COLO829 (cell line): ENCODE measurements at places on chromosomes 1 and 21.
A peak's percentile ranks its signal among the peaks of the same experiment; 100 is the strongest.

DNA sequence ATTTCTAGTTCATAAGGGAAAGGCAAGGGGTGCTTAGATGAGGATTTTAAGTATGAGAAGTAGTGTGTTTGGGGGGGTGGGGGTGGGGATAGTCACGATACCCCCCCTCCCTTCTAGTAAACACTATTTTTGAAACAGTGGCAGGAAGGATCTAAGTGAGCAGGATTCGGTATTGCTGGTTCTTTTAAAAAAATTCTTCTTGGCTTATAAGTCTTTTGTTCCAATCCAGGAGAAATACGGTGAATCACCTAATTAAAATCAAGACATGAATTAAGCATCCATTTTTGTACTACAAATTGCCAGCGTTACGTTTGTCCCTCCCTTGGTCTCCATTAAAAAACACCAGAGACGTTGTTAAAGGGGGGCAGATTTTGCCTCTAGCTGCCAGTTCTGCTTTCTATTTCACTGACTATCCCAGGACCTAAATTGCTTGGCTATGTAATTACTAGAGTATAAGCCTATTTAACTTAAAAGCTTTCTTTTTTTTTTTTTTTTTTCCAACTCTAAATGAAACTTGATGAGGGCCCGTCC lies 911 bp downstream of the LMO4 start:
- DNase-seq: no peak

DNA sequence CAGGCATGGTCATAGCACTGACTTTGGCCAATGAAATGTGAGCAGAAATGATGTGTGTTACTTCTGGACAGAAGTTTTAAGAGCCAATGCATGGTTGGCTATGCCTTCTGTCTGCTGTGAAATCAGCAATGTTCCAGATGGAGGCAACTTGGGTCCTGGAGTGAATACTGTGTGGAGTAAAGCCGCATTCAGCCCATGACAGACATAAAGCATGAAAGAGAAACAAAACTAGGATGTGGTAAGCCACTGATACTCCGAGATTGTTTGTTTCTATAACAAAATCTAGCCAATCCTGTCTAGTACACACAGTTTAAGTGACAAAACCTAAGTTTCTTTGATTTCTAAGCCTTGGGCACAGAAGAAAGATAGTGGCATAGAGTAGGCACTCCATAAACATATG lies 47.1 kb upstream of the ARHGAP29 start:
- no peak for DNase-seq

DNA sequence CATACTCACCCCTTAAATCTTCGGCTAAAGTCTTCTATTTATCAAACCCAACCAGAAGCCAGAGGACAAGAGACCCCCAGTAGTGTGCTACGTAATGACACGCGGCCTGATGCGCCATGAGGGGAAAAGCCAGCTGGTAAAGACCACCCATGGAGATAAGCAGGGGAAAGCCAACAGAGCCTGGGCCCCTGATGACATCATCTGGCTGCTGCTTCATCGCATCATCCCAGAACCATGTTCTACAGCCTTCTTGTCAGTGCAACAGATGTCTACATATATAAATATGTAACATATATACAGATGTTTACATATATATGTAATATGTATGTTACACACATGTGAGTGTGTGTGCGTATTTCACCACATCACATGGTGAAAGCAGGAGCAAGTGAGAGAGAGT lies 81.7 kb upstream of the VANGL1 start:
- no peak for DNase-seq

- no peak for DNase-seq
These were observed 76.5 kb downstream of the CD58 start for GRCh38 chr1:116494353-116494692.

DNA sequence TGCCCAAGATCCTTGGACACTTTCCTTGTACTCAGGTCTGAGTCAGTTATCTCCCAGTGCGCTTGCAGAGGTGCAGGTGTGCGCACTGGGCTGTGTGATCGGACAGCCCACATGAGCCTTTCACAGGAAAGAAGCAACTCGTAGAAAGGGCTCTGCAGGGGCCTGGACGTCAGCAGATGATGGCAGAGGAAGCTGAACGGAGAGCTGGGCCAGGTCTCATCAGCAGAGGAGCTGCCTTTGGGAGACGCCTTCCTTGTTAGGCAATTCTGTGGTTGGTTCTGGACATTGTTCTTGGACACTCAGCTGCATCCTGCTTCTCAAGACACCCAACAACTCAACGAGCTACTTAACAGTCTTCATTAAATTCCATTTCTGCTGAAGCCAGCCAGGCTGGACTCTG lies 7.5 kb upstream of the PROK1 start:
- no peak for DNase-seq

DNA sequence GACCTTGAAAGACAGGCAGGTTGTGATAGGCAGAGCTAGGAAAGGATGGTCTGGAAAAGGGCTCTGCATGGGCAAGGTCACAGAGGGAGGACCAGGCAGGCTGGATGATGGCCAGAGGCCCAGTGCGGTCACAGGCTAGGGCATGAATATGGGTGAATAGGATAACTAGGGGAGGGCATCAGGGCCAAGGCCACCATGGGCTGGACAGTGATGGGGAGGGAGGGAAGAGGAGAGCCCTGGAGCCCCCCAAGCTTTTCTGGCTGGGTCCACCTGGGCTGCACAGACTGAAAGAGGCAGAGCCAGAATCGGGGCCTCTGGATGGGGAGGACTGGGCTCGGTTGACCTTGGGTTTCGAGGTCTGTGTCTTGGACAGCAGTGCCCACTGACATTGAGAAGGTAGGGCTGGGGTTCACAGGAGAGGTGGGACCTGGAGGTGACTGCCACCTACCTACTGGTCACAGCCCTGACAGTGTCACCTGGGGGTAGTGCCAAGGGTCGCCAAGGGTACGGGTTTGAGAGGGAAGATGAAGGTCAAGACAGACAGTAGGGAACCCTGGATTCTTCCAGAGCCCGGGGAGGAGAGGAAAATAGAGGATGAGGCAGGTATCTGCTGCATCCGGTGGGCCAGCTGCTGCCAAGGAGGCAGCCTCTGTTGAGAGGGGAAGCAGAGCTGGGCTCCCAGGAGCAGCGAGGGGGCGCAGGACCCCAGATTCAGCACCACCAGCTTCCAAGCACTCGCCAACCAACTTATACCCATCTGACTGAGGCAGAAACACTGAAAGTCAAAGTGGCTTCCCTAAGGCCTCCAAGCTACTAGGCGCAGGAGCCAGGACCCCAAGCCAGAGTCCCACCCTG lies 6.1 kb upstream of the NPHP4 start:
- no peak for DNase-seq

DNA sequence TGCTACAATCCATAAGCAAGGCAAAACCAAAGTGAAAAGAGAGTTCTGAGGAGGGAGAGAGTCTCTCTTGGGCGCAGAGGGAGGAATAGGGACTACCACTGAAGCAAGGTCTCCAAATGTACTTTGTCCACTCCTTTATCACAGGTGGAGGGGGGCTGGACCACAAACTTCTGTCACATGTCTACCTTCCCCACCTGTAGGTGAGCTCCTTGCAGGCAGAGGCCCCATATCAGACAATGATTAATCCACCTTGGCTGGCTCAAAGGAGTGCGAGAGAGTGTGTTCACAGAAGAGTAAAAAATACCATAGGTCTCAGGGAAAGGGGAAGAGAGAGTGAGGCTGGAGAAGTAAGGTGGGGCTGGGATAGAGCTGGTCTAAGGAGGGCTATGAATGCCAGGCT lies 4.5 kb downstream of the BEND5 start:
- no peak for DNase-seq

DNA sequence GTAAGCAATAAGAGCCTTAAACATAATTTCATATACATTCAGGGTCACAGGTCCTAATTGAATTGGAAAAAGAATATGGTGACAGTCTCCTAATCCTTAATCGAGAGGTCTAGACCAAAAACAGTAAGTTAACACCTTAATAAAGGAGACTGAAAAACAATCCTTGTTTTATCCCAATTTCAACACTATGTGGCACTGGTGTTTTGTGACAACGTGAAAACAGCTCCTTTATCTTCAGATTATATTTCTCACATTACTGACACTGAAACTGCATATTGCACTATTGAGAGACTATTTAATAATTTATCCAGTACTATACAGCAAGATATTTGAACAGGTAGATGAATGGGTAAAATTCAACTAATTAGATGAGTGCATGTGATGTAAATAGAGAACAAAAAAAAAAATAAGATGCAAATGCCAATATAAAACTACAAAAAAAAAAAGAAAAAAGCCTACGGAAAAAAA lies 34.1 kb downstream of the TP53BP2 start:
- peak; percentile 30 for DNase-seq

GRCh38 chr1:20383631-20384030 lies 93.0 kb downstream of the VWA5B1 start:
- DNase-seq: no peak

DNA sequence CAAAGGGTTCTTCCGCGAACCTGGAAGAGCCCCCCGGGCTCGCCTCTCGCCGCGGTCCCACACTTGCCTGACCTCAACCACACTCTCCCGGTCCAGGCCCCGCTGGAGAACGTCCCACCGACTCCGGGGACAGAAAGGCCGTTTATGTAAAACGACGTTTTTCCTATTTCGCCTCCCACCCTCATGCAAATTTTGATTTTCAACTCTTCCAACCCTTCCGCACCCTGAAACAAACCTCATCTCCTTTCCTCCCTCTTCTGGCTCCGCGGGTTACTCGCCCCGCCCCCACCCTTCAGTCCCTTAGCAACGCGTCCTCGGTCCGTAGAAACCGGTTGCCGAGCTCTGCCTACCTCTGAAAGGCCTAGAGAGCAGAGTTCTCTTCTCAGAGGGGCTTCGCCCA lies at the start of gene C1orf141:
Gene C1orf141 (minus strand): TSS at position 276 of the 400 bp plus-strand sequence. CDS start 7,730 bp downstream, outside the sequence.
- no peak for DNase-seq
